ENCODE measurements at places on chromosomes 5 and 9. TPM values are rescaled to one million over a fixed set of nuclear protein-coding genes. Genes with fewer than 3 reads are reported as not detected.

- no peak for DNase-seq
Measured at GRCh38 chr9:99391937-99392594, 170.0 kb downstream of the SEC61B start.

DNA sequence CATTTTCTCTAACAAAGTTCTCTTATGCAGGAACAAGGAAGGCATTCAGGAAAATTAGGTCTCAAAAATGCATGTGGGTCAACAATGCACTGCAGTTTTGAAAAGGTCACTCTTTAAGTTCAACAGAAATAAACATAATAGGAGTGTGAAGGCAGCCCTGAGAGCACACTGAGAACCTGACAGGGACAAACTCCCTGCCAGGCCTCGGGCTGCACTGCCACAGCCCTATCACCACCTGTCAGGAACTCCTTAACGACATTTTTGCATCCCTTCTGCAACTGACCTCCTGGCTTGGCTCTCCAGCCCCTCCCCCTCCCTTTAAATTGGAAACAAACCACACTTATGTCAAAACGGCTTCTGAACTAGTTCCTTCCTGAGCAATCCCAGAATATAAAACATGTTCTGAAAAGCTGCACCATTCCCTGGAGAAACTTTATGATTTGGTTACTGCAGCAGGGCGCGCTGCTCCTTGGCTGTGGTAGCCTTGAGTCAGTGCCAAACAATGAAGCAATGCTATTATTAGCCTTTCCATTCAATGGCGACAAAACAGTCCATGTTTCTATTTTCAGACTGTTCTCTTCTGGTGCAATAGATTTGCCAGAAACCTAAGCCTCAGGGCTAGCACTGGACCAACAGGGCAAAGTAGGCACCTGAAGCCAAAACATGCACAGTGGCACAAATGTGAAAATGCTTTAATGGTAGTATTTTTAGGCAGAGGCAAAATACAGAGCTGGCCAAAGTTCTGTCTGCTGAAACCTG, 160.1 kb upstream of the ZNF608 start:
- no peak for DNase-seq

- DNase-seq, result no peak
Measured at GRCh38 chr9:83473488-83473971, 64.7 kb downstream of the FRMD3 start.

- no peak for DNase-seq
Measured at GRCh38 chr5:88660264-88660946, 222.6 kb downstream of the MEF2C start.

GRCh38 chr9:8115570-8115969, 316.0 kb upstream of the DMAC1 start:
- DNase-seq, result no peak

DNA sequence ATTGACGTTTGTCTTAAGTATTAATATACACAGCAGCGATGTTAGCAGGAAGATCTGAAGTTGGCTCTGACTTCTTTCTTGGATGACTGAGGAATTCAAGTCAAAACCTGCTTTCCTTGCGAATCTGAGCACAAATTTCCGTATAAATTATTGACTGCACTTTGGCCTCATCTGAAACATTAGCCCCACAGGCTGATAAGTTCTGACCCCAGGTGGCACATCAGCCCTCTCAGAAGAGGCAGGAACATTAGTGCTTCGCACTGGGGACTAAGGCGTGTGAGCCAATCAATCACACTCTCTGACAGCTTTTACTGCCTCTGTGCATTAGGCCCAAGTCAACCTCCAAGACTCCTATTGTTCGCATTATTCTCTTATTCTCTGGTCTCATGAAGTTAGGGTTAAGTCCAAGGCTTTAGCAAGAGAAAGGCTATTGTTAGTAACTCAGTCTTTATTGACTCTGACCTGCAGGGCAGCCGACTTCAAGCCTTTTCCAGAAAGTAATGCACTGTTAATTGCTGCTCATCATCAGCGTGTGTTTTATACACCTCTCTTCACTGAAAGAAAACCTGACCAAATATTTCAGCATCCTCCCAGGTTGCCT, 84.2 kb downstream of the ZNF608 start:
- DNase-seq, result no peak

GRCh38 chr5:139908749-139909148, 113.1 kb downstream of the PSD2 start:
- DNase-seq, result no peak

DNA sequence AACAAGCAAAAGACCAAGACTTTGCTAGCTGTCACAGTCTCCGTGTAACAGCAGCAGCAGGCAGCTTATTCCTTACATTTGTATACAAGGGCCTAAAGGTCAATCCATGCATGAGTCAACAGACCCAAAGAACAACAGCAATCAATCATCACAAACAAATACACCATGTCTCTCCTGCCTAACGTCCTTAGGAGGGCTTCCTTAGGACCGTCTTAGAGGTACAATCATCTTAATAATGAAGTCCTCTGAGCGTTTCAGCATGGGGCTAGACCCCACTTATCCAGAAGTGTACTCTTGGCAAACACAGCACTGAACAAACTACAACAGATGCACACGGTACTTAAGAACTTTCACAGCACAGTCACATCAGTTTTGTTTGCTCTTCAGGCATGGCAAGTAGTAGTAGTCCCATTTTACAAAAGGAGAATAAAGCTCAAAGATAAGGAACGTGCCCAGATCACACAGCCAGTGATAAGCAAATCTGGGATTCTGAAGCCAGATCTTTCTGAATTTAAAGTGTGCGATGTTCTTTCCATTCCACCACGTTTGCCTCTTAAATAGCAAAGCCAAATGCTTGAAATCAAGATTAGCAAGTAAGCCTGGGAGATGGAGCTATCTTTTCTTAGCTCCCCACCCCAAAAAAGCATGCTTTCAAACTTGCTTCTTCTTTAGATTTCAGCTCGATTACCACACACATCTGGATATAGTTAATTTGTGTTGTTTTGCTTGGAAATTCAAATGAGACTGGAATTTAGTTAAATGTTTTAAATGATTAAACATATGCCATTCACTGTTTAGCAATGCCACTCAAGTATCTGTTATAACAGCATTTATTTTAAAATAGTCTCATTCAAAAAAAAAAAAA, 24.2 kb downstream of the PSMB7 start:
- DNase-seq, result no peak

DNA sequence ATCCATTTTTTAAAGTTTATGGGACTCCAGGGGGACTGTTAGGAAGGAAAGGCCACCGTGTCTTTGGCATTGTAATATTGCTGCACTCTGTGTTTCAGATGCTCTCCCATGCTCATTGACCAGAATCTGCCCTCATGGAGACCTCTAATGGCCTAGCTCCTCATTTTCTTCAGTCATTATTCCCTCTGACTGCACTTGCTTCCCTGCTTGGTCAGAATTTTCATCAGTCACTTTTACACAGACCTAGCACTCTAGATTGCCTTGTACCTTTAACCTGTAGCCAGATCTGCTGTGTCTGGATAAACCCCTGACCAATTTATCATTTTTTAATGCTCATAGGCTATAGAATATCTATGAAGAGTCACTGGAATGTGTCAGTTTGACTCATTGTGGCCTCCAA, 155.5 kb upstream of the NUDT12 start:
- no peak for DNase-seq

DNA sequence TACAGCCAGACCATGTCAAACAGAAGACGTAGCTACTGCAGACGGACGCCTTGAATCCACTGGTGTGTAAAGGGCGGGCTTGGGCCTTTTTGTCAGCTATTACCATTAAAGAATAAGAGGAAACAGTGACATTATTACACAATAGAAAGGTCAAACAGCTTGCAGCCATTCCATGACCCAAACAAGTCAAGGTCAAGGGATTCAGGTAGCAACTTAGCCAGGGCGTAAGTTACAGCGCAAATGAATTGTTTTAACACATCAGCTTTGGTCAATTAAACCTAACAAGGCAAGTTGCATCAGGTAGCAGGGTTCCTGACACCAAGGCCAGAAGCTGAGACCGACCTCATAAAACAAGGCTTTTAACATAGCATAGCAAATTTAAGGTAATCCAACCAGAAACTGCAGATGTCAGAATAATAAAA, 15.3 kb downstream of the NFIB start:
- no peak for DNase-seq

DNA sequence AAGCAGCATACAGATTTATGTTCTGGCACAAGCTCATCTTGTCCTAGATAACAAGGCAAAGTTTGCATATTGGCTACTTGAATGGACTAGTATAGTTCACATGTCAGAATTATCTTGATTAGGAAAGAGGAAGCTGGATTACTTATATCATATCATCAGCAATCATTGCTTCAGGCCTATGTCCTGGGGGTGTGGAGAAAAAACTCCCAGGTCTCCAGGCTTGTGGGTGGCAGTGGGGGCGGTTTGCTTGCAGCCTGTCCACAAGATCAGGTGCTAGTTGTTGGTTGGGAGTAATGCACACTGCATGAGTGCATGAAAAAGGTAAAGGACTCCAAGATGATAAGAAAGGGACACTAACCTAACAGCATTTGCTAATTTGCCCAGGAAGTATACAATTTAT, 326.4 kb upstream of the PDE4D start:
- no peak for DNase-seq

SPATA31D4 gene
- not detected for polyA plus RNA-seq

FST gene
- 26.7 TPM for polyA plus RNA-seq

ZDHHC11 gene
- polyA plus RNA-seq, result 6.9 TPM

KDM4C gene
- 15.4 TPM for polyA plus RNA-seq

EFNA5 gene
- polyA plus RNA-seq, result 30.3 TPM

MARCHF3 gene
- polyA plus RNA-seq, result 8.5 TPM

SNCAIP gene
- 29.4 TPM for polyA plus RNA-seq

GNA14 gene
- 12.2 TPM for polyA plus RNA-seq

EQTN gene
- polyA plus RNA-seq, result 0.31 TPM

RLN2 gene
- polyA plus RNA-seq, result 2.5 TPM

Data from right renal pelvis (tissue), 4 donors.